Mesothelial cell of epicardium (in vitro differentiated cells): ENCODE measurements at places on chromosomes 3 and 15.

DNA sequence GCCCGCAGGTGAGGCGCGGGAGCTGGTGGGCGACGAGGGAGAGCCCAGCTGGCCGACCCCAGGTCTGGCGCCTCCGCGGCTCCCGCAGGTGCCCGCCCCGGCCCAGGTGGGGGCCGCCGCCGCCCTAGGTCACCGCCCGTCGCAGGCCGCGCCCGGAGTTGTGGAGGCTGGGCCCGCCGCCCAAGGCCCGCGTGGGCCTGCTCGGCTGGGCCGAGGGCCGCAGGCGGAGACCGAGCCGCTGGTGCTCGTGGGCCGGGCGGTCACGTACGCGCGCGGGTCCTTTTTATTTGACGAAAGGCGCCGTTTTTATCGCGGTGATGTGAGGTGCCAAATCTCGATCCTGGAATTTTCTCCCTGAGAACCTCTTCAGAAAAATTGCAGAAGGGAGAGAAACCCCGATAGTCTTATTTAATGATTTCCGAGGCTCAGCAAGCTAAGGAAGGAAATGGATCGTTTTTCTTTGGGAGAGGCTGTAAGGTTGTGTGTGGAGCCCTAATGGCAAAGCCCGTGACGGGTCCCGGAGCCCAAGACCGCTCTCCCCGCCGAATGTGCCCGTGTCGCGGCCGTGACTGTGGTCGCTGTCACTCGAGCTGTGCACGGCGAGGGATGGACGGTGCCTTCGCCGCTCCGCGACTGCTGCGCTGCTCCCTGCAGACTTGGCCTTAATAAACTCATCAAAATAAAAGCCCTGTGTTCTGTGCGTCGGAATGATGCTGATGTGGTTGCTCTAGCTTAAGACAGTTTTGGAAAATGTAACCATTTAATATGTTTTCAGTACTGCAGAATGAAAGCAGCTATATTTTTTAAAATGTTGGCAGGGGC is 612 bp downstream of the APPL1 start:
- H3K4me1 ChIP-seq = peaks cover 25% of the 10 kb centered on the region
- no peak for DNase-seq
- H3K36me3 ChIP-seq = no peaks in the 10 kb centered on the region
- peak overlapping the region; percentile 91 for H3K27ac ChIP-seq
- H3K4me3 ChIP-seq = peak overlapping the region; percentile 92

DNA sequence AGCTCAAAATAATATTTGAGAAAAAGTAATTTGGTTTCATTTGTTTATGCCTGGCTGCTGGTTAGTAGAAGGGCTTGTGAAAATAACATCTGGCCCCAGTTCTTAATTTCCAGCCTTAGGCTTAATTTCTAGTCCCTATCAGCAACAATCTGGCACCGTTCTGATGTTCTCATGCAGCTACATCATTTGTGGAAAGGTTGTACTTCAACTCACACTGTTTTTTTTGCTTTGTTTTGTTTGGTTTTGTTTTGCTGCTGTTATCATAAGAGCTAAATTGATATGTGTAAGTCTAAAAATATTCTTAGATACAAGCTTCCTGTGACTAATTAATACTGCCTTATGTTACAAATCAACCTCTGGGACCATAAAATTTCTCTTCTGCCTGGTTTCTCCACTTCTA is 8.9 kb downstream of the CPA3 start:
- DNase-seq = no peak
- H3K27me3 ChIP-seq = no peaks in the 10 kb centered on the region
- no peak overlapping the region for H3K27ac ChIP-seq
- no peak overlapping the region for H3K4me3 ChIP-seq
- peaks cover 33% of the 10 kb centered on the region for H3K4me1 ChIP-seq

DNA sequence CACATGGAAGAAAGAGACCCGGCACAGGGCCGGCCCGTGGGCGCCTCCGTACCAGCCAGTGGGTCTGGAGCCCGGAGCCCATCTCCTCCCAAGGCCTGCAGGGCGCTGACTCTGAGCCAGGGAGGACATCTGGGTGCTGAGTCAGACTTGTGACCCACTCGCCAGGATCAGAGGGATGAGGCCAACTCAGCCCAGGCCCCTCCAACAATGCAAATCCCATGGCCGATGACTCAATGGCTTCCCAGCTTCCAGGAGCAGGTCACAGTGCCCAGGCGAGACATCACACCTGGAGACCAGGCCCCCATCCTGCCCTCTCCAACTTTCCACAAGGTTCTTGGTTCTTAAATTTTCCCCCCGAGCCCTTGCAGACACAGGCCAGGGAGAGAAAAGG is 95.1 kb downstream of the LRIG1 start:
- H3K36me3 ChIP-seq = no peaks in the 10 kb centered on the region
- DNase-seq = no peak
- no peaks in the 10 kb centered on the region for H3K27me3 ChIP-seq

GRCh38 chr3:108414007-108414406 is 96.4 kb downstream of the MYH15 start:
- no peak overlapping the region for H3K27ac ChIP-seq
- H3K27me3 ChIP-seq = no peaks in the 10 kb centered on the region
- DNase-seq = no peak
- no peaks in the 10 kb centered on the region for H3K36me3 ChIP-seq
- H3K4me1 ChIP-seq = peaks cover 6% of the 10 kb centered on the region
